Globus pallidus (tissue), 1 donor: ENCODE measurements at places on chromosomes 1 and 21.

- DNase-seq, result no peak
Measured at GRCh38 chr1:204327359-204327758, 32.4 kb downstream of the PLEKHA6 start.

GRCh38 chr1:1883092-1883873 is 7.6 kb downstream of the GNB1 start:
- DNase-seq, result no peak

GRCh38 chr1:183764981-183765380 is 39.9 kb upstream of the RGL1 start:
- no peak for DNase-seq

GRCh38 chr1:164137273-164137925 is 421.6 kb upstream of the PBX1 start:
- no peak for DNase-seq

DNA sequence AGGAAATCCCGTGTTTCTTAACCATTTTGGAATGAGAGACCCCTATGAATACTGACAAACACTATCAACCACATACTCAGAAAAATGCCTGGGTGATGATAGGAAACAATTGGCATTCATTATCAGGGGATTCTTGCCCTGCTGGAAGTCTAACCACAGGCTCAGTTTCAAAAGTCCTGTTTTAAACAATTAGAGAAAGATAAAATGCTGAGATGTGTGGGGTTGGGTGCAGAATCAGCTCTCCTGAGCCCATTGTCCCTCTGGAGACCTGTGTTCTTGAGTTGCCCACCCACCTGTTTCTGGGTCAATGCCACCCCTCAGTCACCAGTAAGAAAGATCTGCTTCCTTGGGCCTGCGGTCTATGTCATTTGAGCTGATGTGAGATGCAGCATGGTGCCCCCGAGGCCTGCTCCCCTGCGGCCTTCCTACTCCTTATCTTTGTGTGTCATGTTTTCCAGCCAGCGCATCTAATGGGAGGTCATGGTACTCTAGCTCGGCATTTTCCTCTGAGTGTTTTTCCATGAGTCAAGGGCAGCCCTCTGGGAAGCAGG is 130.3 kb upstream of the PLXNA2 start:
- DNase-seq, result no peak

GRCh38 chr1:115123116-115123515 is 33.8 kb upstream of the TSPAN2 start:
- no peak for DNase-seq

- no peak for DNase-seq
Measured at GRCh38 chr1:108057541-108057940, 92.6 kb upstream of the VAV3 start.

GRCh38 chr1:243264717-243265116 is 8.9 kb downstream of the SDCCAG8 start:
- peak; percentile 41 for DNase-seq

DNA sequence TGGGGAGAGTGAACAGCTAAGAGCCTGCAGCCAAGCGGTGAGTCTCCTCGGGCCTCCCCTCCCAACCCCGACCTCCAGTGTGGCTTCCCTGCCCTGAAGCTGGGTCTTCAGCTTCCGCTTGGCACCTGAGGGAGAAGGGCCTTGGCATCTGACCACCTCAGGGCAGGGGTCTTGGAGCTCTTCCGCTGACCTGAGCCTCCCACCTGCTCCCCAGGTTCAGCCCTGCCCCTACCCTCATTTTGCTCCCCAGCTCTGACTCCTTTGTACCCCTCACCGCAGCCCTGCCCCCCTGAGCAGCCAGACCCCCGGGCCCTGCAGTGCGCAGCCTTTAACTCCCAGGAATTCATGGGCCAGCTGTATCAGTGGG is 4.9 kb downstream of the ADAMTSL4 start:
- no peak for DNase-seq

GRCh38 chr1:53408013-53408754 is 51.0 kb upstream of the DMRTB1 start:
- no peak for DNase-seq

DNA sequence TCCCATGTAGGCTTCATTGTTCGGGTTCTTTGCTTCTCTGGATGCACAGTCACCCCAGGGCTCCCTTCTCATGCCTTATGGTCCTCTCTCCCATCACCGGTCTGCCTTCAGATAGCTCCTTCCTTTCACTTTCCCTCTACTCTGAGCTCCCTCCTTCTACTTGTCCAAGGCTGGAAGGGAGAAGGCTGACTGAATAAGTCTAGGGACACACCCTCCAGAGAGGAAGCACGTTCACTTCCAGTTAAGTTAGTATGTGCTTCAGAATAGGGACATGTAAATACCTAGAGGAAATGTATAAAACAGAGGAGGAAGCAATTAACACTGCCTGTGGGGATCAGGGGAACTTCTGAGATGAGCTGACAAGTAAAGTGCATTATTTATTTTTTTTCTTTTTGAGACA is 23.5 kb downstream of the CXADR start:
- no peak for DNase-seq

DNA sequence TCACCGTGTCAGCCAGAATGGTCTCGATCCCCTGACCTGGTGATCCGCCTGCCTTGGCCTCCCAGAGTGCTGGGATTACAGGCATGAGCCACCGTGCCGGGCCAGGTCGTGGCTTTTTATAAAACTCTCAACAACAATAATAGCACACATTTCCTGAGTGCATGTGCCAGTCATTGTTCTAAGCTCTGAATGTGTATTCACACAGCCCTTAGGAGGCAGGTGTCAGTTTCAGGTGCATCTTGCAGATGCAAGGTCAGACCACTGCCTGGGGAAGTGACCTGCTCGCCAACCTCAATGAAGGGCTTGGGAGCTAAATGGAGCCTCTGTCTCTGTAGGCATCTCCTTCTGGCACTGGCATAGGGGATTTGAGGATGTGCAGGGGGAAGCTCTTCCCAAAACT is 1.6 kb upstream of the LEFTY2 start:
- no peak for DNase-seq

GRCh38 chr1:201014816-201015200 is 8.7 kb downstream of the KIF21B start:
- DNase-seq, result no peak

GRCh38 chr1:101165954-101166353 is 70.9 kb upstream of the S1PR1 start:
- no peak for DNase-seq
